ENCODE measurements at places on chromosomes 13 and 19.
A peak's percentile ranks its signal among the peaks of the same experiment; 100 is the strongest.

- H3K36me3 ChIP-seq = peaks cover 25% of the 10 kb centered on the region
- DNase-seq = no peak
- H3K4me3 ChIP-seq = no peak overlapping the region
Measured at GRCh38 chr13:114320065-114320464, 5.8 kb downstream of the CHAMP1 start.

DNA sequence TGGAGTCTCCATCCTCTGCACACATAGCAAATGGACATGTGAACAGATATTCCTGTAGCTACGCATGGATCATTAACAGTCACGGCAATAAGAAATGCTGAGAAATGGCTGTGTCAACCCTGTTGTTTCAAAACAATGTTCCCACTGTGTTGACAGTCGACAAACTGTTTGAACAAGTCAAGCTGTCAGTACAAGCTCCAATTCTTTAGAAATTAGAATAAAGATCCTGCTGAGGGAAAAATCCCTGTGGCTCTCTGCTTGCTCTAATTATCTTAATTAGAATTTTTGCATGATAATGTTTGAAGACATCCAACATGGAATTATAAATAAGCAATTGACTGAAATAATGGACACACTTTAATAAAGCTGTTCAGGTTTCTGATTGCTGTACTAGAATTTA, 37.9 kb upstream of the CPB2 start:
- DNase-seq = no peak
- H3K27me3 ChIP-seq = no peaks in the 10 kb centered on the region
- H3K4me3 ChIP-seq = no peak overlapping the region
- no peaks in the 10 kb centered on the region for H3K36me3 ChIP-seq
- no peaks in the 10 kb centered on the region for H3K4me1 ChIP-seq
- H3K27ac ChIP-seq = no peak overlapping the region

GRCh38 chr19:6734096-6734696, 3.2 kb downstream of the GPR108 start:
- H3K4me1 ChIP-seq = no peaks in the 10 kb centered on the region
- H3K4me3 ChIP-seq = no peak overlapping the region
- peaks cover 46% of the 10 kb centered on the region for H3K36me3 ChIP-seq
- no peak for DNase-seq
- no peak overlapping the region for H3K27ac ChIP-seq

DNA sequence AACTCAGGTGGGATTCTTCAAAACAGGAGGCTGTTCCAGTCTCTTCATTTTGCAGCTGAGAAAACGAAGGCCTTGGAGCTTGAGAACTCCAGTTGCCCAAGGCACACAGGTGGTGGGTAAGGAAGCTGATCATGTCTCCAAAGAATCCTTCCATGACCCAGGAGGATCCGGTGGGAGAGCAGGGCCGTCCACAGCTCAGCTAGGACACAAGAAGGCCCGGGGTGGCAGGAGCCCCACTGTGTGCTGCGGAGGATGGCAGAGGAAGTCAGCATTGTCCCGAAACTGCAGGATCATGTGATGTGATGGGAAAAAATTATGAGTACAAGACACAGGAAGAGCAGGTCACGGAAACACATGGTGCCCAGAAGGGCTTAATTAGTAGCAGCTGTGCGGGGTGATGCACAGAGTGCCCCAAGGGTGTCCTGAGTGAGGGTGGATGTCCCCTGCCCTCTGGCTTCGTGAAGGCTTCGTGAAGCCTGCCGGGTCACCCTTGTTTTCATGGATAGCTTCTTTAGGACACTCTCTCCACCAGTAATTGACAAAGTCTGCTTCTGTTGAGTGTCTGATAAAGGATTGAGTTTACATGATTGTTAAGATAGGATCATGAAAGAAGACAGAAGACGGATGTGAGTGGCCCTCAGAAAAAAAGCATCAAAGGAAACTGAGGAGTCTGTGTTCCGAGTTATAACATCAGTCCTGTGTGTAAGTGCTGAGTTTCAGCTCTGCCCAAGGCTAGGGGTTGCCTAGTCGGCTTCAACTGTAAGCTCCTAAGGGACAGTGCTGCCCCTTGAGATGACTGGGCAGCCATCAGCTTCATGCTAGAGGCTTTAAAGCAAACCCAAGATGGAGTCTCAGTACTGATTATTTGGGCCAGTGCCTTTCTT, 33.8 kb upstream of the SACS start:
- no peaks in the 10 kb centered on the region for H3K4me1 ChIP-seq
- DNase-seq = no peak
- no peaks in the 10 kb centered on the region for H3K27me3 ChIP-seq
- H3K27ac ChIP-seq = no peak overlapping the region
- no peaks in the 10 kb centered on the region for H3K36me3 ChIP-seq

- H3K27ac ChIP-seq = no peak within 1 kb of the TSS
- peaks cover 2% of the 10 kb centered on the region for H3K4me1 ChIP-seq
- no peak for DNase-seq
- H3K27me3 ChIP-seq = peaks cover 20% of the 10 kb centered on the region
- H3K4me3 ChIP-seq = no peak within 1 kb of the TSS
Measured at GRCh38 chr19:49425178-49425577, at the start of gene GFY. TSS of gene GFY (plus strand) at chr19:49425388. CDS start at chr19:49426431, 1,043 bp downstream.

DNA sequence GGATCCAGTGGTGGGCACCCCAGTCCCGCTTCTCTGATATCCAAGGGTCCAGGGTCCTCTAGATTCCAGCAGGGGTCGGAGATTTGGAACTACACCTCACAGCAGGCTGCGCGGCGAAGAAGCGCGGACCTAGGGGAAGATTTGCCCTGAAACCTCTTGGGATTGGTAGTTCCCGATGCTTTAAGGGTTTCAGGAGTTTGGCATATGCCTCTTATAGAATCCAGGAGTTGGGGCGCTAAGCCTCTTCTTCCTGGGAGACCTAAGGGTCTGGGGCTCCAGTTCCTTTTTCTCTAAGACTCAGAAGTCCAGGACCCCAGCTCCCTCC, 349 bp downstream of the BCL2L12 start:
- no peaks in the 10 kb centered on the region for H3K27me3 ChIP-seq
- H3K4me1 ChIP-seq = peaks cover 4% of the 10 kb centered on the region
- peak overlapping the region; percentile 79 for H3K4me3 ChIP-seq
- peak overlapping the region; percentile 43 for H3K27ac ChIP-seq
- no peak for DNase-seq

GRCh38 chr13:76466043-76466442, 420.2 kb downstream of the KCTD12 start:
- DNase-seq = no peak
- no peaks in the 10 kb centered on the region for H3K36me3 ChIP-seq
- no peak overlapping the region for H3K4me3 ChIP-seq
- no peak overlapping the region for H3K27ac ChIP-seq
- no peaks in the 10 kb centered on the region for H3K4me1 ChIP-seq

- peak overlapping the region; percentile 76 for H3K27ac ChIP-seq
- H3K36me3 ChIP-seq = no peaks in the 10 kb centered on the region
- no peak for DNase-seq
- H3K4me1 ChIP-seq = no peaks in the 10 kb centered on the region
- no peak overlapping the region for H3K4me3 ChIP-seq
Measured at GRCh38 chr19:34317311-34317927, 47.6 kb upstream of the GPI start.

DNA sequence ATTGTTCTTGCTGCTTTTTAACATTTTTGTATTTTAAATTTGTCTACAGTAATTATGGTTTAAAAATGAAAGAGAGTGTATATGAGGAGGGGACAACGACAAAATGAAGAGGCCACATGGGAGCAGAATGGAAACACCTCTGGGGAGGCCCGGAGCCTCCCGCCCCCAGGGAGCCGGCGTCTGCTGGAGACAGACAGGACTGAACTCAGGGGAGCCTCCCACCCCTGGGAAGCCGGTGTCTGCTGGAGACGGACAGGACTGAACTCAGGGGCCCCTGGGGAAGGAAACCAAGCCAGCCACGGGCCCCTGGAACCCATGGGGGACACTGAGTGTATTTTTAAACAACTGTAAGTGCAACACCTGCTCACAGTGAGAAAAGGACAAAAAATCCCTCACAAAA, 16.7 kb upstream of the SLC39A3 start:
- peaks cover 73% of the 10 kb centered on the region for H3K36me3 ChIP-seq
- H3K4me3 ChIP-seq = no peak overlapping the region
- no peak for DNase-seq

- no peak overlapping the region for H3K27ac ChIP-seq
- no peak overlapping the region for H3K4me3 ChIP-seq
- no peak for DNase-seq
- H3K4me1 ChIP-seq = no peaks in the 10 kb centered on the region
- no peaks in the 10 kb centered on the region for H3K27me3 ChIP-seq
Measured at GRCh38 chr13:69461397-69461796, 646.2 kb upstream of the ATXN8OS start.

GRCh38 chr19:57099199-57099661, 20.6 kb upstream of the USP29 start:
- H3K4me3 ChIP-seq = no peak overlapping the region
- H3K27me3 ChIP-seq = no peaks in the 10 kb centered on the region
- H3K4me1 ChIP-seq = peaks cover 4% of the 10 kb centered on the region
- peak; percentile 69 for DNase-seq
- H3K36me3 ChIP-seq = no peaks in the 10 kb centered on the region
- no peak overlapping the region for H3K27ac ChIP-seq

GRCh38 chr19:5624018-5624663, 1.3 kb downstream of the SAFB start:
- H3K27me3 ChIP-seq = no peaks in the 10 kb centered on the region
- peak overlapping the region; percentile 97 for H3K4me3 ChIP-seq
- DNase-seq = peak; percentile 48
- peaks cover 44% of the 10 kb centered on the region for H3K36me3 ChIP-seq
- peaks cover 5% of the 10 kb centered on the region for H3K4me1 ChIP-seq

DNA sequence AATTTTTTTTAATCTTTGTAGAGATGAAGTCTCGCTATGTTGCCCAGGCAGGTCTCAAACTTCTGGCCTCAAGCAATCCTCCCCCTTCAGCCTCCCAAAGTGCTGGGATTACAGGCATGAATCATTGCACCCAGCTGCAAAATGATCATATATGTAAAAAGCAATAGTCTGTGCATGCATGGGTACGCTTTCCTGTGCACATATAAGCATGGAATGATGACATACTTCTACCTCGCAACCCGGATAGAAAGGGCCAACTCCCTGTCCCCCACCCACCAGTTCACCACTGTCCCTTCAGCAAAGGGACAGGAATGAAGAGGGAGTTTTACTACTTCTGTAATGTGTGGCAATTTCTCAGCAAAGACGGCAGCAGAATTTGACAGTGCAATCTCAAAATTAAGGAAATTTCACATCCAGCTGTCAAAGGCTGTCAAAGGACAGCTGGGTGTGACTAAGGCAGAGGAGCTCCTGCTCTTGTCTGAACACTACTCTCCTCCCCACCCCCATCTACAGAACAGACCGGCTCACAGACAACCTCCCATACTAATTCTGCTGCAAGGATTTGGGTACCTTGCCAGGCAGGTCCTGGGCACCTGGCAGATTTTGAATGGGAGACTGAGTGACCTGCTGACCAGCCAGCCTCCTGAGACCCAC, 95.6 kb downstream of the TSHZ3 start:
- no peak overlapping the region for H3K27ac ChIP-seq
- H3K27me3 ChIP-seq = no peaks in the 10 kb centered on the region
- H3K36me3 ChIP-seq = no peaks in the 10 kb centered on the region
- no peak overlapping the region for H3K4me3 ChIP-seq
- no peak for DNase-seq
- no peaks in the 10 kb centered on the region for H3K4me1 ChIP-seq

- H3K4me1 ChIP-seq = peaks cover 9% of the 10 kb centered on the region
- no peak overlapping the region for H3K4me3 ChIP-seq
- no peak for DNase-seq
- peaks cover 7% of the 10 kb centered on the region for H3K27me3 ChIP-seq
- H3K27ac ChIP-seq = no peak overlapping the region
Measured at GRCh38 chr13:112111239-112111857, 44.4 kb downstream of the SOX1 start.

DNA sequence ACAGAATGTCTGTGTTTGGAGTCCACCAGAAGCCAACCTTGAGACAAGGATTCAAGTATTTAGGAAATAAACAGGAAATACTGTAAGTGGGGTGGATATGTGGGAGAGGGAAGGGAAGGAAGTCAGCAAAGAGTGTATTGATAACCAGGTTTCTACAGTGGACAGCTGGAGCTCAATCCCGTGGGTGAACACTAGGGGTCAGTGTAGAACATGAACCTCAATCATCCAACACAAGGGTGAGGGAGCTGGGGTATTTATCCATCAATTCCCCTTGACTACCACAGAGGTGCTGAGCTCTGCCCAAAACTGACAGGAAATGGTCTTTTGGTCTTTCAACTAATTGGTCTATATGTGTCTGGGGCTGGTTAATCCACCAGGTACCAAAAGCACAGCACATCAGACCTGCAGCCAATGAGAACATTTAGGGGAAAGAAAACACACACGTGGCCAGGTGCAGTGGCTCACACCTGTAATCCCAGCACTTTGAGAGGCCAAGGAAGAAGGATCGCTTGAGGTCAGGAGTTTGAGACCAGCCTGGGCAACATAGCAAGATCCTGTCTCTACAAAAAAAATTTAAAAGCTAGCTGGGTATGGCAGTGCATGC, 5.6 kb upstream of the SYDE1 start:
- H3K36me3 ChIP-seq = no peaks in the 10 kb centered on the region
- H3K27ac ChIP-seq = no peak overlapping the region
- no peaks in the 10 kb centered on the region for H3K27me3 ChIP-seq
- H3K4me1 ChIP-seq = no peaks in the 10 kb centered on the region
- H3K4me3 ChIP-seq = no peak overlapping the region

DNA sequence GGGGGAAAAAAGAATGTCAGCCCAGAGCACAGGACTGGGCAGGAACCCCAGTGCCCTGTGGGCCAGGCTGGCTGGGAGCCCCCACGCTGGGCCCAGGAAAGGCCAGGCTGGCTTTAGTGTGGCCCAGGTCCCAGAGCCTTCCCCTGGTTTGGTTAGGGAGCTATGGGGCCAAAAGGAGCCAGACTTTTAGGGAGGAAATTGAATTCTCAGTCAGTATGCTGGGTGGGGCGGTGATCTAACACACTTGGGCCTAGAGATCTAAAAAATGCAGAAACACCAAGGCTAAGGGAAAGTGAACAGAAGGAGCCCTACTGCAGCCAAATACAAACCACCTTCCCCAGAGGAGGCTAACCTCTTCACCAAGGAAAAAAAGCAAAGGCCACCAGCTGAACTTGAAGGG, 137.5 kb downstream of the CRYL1 start:
- no peaks in the 10 kb centered on the region for H3K27me3 ChIP-seq
- no peak overlapping the region for H3K27ac ChIP-seq
- H3K4me1 ChIP-seq = no peaks in the 10 kb centered on the region
- H3K4me3 ChIP-seq = no peak overlapping the region

DNA sequence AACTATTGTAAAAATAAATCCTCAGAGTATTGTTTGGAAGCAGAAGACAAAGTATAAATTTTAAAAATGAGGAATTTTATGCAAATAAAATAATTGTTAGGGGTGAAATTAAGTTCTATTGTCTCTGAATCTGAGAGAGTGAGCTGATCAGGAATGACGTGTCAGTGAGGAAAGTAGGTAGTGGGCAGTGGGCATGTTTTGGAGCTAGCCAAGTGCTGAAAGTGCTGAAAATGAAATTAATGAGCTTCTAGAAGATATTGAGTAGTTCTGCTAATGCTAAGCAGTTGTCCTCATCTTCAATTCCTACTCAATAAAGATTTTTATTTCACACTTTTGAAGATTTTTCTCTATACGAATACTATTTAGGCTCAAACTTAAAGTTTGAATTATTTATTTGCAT, 1167.8 kb upstream of the PCDH20 start:
- DNase-seq = no peak
- no peaks in the 10 kb centered on the region for H3K4me1 ChIP-seq
- no peaks in the 10 kb centered on the region for H3K36me3 ChIP-seq
- no peak overlapping the region for H3K27ac ChIP-seq

Data from small intestine (tissue), 16 donors.